Stimulated activated CD8-positive, alpha-beta memory T cell treated with anti-CD3 and anti-CD28 coated beads, Interleukin-7, amount 100 ng/mL, for 1 hour (primary cell): ENCODE measurements at places on chromosomes 1 and 21.

GRCh38 chr1:152752225-152752624 is 5.6 kb upstream of the KPRP start:
- no peak for DNase-seq

- no peak for DNase-seq
Observed at GRCh38 chr1:225642177-225642576, 10.7 kb downstream of the ENAH start.

GRCh38 chr1:224632381-224632871 is 16.3 kb downstream of the CNIH3 start:
- no peak for DNase-seq

DNA sequence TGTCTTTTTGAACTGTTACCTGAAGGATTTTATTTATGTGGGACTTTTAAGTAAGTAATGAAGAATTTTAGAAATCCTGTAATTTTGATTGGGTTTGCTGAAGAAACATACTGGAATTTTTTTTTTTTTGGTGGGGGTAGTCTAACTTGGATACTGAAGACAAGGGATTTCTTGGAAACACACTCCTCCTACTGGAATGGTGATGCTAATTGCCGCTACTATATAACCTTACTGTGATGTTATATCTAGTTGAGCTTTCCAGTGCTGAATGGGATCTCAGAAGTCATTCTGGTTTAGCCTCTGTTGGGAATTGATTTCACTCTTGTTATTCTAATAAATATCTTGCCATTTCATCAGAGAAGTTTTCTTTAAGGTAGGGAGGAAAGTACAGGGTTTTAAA is 8.4 kb downstream of the PPP2R5A start:
- DNase-seq, result no peak

DNA sequence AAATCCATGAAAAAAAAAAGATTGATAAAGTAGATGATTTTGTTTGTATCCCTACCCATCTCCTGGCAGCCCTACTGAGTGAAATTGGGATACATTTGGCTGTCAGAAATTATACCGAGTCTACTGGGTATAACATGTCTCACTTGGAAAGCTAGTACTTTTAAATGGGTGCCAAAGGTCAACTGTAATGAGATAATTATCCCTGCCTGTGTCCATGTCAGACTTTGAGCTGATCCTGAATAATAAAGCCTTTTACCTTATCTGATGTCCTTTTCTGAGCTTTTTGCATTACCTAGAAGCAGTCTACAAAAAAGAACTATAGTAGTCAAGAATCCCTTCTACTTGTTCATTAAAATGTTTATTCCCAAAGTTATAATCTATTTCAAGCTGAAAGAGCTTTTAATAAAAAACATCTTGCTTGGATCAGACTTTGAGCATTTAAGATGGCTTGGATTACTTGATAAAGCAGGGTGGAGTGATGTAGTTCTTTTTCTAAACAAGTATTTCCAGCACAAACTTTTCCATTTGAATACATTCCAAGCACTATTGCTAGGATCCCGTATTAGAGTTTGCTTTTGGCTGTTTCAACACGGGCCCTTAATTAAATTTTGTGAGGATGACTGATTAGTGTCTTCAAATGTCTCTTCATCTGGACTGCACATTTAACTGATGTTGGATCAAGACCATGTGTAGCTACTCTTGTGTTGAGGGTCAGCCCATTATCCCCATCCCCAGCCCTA is 69.2 kb downstream of the DTL start:
- DNase-seq, result no peak
